ENCODE measurements at places on chromosomes 5 and 9.

GRCh38 chr5:37892586-37892985 is 52.7 kb upstream of the GDNF start:
- DNase-seq, result no peak

DNA sequence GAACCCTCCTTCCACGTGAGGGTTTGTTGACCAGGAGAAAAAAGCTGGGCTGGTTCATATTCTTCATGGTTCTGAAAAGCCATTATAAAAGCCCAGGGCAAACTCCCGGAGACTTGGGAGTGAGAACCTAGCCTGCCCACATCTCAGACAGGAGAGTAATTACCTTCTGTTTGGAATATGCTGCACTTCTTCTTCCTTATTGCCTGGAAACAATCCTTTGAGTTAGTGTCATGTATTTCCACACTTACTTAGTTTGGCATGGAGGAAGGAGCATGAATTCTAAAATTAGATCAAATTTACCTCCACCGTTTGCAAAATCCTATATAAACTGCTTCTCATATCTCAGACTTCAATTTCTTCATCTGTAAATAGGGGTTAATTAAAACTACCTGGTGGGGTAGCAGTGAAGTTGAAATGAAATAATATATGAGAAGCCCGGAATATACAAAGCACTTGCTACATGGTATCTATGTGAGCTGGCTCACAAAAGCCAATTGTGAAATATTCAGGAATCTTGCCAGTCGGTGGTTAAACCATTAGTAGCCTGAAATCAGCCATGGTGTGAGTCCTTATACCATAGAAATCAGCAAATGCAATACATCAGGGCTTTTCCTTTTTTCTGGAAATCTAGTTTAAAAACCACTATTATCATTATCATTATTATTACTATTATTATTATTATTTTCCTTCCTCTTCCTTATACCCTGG is 140.0 kb upstream of the RAD23B start:
- no peak for DNase-seq

DNA sequence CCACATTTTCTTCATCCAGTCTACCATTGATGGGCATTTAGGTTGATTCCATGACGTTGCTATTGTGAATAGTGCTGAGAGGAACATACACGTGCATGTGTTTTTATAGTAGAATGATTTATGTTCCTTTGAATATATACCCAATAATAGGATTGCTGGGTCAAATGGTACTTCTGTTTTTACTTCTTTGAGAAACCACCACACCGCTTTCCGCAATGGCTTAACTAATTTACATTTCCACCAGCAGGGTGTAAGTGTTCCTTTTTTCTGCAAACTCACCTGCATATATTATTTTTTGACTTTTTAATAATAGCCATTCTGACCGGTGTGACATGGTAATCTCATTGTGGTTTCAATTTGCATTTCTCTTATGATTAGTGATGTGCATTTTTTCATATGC is 82.2 kb upstream of the RFX3 start:
- DNase-seq, result no peak

GRCh38 chr9:130128251-130128650 is 44.0 kb upstream of the NCS1 start:
- DNase-seq, result peak; percentile 78

DNA sequence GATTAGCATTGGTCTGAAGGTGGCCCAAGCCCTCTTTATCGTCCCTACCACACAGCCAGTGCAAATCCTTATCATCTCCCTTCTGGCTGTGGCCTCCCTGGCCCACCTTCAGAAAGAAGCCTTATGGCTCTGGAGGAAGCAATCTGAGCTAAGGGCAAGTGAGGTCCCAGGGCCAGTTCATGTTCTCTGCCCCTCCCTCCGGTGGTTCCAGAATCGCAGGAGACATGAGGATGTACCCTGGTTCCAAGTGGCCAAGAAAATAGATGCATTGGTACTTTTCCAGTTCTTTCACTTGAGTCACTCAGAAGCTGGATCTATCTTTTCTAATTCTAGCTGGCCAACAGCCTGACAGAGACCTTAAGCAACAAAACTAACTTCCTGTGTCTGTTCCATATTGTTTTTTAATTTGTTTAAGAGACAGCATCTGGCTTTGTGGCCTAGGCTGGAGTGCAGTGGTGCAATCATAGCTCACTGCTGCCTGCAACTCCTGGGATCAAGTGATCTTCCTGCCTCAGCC is 60.7 kb downstream of the LHFPL2 start:
- no peak for DNase-seq

Measured in bone marrow (tissue), 2 donors.